ENCODE measurements at places on chromosomes 12 and 14.

DNA sequence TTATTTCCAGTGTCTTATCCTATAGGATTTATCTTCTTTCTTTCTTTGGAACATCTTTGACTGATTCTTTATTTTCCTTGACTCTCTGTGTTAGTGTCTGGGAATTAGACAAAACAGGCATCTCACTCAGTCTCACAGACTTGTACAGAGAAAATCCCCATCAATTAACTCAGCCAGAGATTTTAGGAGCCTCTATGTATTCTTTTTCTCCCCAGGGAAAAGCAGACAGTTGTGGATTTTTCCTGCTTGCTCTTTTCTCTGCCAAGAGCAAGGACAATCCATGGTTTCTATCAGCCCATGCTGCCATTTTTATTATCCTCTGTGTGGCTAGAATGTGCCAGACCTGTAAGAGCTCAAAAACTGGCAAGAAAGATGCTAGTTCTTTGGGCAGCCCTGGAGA is 595.1 kb downstream of the SNAPC1 start:
- no peak for DNase-seq

DNA sequence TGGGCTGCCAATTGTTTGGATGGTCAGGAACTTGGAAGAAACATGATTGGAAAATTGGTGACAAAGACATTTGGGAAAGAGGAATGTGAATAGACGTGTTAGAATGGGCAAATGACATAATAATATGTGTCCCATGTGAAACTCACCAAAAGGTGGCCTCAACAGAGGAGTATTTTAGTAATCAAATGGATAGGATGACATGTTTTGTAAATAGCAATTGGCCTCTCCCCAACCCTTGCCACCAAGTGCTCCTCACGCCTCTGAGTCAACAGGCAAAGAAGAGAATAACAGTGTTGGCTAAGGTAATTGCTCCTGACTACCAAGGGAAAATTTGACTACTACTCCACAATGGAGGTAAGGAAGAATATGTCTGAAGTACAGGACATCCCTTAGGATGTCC is 81.4 kb downstream of the ATXN7L3B start:
- no peak for DNase-seq

DNA sequence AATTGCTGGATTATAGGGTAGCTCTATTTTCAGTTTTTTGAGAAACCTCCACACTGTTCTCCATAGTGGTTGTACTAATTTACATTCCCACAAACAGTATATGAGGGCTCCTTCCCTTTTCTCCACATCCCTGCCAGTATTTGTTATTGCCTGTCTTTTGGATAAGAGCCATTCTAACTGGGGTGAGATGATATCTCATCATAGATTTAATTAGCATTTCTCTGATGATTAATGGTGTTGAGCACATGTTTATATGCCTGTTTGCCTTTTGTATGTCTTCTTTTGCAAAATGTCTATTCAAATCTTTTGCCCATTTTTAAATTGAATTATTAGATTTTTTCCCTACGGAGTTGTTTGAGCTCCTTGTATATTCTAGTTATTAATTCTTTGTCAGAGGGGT is 385.3 kb downstream of the CCER1 start:
- no peak for DNase-seq

DNA sequence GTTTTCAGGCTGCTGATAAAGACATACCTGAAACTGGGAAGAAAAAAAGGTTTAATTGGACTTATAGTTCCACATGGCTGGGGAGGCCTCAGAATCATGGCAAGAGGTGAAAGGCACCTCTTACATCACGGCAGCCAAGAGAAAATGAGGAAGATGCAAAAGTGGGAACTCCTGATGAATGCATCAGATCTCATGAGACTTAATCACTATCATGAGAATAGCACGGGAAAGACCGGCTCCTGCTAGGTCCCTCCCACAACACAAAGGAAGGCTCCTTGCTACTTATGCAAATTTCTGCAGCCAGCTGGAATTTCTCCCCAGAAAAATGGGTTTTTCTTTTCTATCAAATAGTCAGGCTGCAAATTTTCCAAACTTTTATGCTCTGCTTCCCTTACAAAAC is 174.1 kb upstream of the RMST start:
- DNase-seq: no peak

GRCh38 chr14:85332401-85332800 is 197.5 kb upstream of the FLRT2 start:
- DNase-seq: no peak

DNA sequence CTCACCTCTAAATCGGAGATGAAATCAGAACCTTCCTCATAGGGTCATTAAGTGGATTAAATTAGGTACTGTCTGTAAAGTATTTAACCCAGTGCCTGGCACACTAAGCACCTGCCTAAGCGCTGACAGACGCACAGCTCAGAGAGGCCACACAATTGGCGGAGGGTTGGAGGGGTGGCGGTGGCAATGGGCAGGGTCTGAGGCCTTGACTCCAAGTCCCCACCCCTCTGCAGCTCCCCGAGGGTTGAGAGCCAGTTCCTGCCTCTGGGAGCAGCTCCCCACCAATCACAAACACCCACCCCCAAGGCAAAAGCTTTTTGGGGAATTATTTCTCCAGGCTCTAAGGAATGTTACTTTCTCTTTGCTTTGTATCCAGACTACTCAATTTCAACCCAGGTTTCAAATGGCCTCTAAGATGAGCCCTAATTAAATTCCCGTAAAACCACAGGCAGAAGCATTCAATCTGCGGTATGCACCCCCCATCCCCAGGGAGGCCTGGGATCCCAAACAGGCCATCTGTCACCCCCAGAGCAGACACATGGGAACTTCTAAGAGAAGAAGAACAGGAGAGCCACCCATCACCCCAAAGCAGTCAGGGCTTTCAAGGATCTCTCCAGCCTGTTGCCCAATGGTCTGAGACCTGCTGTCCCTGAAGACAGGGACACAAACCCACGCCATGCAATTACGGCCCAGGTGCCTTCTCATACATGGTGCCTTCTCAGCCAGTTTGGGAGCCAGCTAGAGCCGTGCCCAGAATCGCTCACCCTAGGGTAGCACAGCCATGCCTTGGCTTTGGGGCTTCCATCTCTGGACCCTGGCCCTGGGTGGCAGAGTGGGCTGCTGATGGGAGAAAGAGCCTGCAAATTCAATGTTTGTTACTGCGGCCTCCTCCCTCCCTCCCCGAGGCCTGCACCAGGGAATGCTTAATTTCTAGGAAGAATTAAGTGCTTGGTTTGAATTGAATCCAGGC is 66.1 kb downstream of the CHGA start:
- DNase-seq: no peak

GRCh38 chr12:19712041-19712440 is 272.7 kb downstream of the AEBP2 start:
- DNase-seq: no peak

GRCh38 chr12:4379405-4379804 is at the start of gene FGF23:
Gene FGF23 (minus strand): TSS chr12:4379712. CDS start chr12:4379582, 130 bp downstream.
- DNase-seq: no peak

GRCh38 chr12:130765186-130765659 is 49.1 kb upstream of the RIMBP2 start:
- DNase-seq: no peak

DNA sequence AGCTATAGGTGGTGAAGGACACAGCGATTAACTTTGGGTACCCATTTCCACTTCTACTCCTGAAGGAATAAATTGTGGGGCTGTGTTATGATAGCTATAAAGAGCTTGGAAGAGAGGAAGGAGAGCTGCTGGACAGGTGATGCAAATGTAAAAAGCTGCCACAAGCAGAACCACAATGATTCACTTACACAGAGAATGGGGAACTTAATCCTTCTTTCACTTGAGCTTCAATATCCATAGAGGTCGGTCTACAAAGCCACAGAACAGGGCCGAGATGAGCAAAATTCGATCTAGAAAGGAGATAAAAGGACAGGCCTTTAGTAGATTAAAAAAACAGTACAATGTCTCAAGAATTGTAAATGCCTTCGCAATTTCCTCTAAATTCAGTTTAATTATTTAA is 831.1 kb downstream of the LRFN5 start:
- no peak for DNase-seq
